ENCODE measurements at places on chromosomes 3 and 15.

GRCh38 chr15:63232943-63233342, 43.5 kb downstream of the RAB8B start:
- no peak for DNase-seq

- DNase-seq: no peak
These were observed 769 bp upstream of the SELENOS start for GRCh38 chr15:101277943-101278564.

- no peak for DNase-seq
These were observed 2.2 kb downstream of the PLSCR1 start for GRCh38 chr3:146542179-146542578.

DNA sequence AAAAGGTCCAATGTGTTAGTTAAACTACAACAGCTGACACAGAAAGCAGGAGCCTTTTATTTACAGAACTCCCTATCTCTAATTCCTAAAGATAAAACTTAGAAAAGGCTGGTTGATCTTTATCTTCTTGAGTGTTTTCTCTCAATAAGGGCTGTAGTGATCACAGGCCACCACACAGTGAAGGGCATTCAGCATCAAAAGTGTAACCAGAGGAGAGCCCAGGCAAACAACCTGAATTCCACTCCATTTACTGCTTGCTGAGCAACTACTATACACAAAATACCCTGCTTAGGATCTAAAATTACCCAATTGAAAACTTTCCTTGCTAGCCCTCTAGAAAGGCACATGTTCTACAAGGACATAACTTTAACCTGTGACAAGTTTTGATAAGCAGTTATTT, 122.7 kb downstream of the MEIS2 start:
- no peak for DNase-seq

DNA sequence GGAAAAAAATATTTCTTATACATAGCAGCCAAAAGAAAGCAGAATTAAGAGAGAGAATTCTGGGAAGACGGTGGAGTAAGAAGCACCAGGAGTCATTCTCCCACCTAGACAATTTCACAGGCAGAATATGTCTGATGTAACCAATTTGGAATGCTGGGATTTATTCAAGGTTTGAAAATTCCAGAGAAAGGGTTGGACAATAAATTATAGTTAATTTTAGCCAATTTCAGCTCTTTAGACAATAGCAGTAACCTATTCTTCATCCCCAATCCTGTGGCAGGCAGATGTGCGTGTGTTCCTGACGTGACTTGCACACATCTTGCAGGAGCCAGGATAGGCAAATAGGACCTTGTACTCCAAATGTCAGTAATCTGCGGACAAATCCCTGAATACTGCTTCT, 541.0 kb upstream of the NAALADL2 start:
- DNase-seq: no peak

- no peak for DNase-seq
These were observed 10.8 kb downstream of the UMPS start for GRCh38 chr3:124741027-124741426.

DNA sequence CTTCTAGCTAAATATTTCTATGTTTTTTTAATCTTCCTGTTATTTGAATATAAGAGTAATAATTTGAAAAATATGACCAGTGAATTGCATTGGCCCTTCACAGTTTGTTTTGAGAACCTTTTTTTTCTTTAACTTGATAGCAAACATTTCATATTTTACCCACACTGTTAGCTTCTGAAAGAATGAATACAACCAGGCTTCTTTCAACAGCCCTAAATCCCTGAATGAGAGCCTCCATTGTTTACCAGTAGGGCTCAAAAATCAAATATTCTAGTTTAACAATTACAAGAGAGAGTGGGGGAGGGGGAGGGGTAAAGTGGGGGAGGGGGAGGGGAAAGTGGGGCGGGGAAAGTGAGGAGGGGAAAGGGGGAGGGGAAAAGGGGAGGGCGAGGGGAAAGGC, 14.5 kb upstream of the TOP2B start:
- DNase-seq: no peak

DNA sequence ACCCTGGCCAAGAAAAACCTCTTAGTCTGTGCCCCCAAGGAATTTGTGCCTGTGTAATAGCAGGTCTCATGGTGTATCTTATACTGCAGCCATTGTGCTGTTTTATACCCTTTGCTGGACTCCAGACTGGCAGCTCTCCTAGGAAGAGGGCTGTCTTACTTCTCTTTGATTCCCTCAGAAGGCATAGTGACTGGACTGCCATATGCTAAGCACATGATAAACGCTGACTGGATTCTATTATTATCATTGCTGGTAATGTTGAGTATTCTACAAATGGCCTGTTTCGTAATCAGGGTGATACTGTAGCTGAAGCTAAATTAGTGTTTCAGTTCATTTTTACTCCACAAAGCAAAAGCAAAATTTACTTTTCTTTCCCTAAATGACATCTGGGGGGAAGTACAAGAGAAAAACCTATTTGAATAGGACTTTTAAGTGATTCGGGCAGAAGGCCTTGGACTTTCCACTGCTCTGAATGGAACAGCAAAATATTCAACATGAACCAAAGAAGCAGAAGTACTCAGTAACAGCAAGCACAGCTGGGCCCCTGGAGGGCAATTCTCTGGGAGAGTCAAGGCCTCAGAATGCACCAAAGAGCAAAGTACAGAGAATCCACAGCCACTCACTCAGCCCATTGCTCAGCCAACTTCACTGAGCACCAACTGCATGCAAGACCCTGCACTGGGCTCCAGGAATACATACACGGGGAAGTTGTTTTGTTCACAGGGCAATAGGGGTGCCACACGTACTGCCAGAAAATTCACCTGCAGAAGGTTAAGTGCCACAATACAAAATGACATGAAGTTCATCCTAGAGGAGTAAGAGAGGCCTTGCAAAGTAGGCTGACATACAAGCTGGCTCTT, 7.9 kb upstream of the BCL2A1 start:
- DNase-seq: peak; percentile 32

Measured in memory B cell (primary cell).